NCI-H446 (cell line): ENCODE measurements at places on chromosomes 11 and 22.

DNA sequence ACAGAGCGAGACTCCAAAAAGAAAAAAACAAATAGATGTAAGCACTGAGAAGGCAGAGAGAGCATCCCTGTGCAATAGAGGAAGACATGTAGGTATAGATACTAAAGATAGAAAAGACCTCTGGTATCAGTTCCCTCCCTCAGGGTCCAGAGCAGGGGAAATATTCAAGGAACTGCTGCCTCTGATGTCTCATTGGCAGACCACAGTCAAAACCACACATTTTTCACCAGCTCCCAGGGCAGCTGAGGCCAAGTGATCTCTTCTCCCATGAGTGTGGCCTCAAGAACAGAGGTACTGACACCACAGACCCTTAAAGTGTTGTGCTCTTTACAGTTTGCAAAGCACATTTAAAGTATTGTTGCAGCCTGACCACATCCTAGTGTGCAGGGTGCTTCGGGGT lies 288.5 kb downstream of the NTM start:
- no peak for DNase-seq

GRCh38 chr11:12079726-12080556 lies 30.4 kb upstream of the MICAL2 start:
- no peak for DNase-seq

GRCh38 chr11:118229274-118229847 lies 4.5 kb upstream of the JAML start:
- DNase-seq = no peak

- DNase-seq = no peak
Measured at GRCh38 chr22:22194931-22195264, 49.7 kb upstream of the VPREB1 start.

DNA sequence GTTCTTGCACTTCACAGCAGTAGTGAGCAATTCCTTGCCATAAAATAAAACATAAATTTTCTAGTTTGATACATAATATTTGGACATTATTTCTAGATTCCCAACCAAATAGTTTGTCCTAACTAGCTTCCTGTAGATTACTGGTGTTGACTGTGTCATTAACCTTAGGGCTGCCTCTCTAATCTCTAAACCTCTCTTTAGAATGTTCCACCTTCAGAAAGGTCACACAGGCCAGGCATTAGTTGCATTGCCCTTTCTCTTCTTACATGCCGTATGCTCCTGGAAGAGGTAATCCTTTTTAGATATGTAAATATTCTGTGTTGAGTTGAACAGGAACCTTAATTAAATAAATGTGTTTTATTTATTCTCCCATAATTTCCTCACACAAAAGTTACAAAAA lies 904.9 kb upstream of the CNTN5 start:
- DNase-seq = no peak

DNA sequence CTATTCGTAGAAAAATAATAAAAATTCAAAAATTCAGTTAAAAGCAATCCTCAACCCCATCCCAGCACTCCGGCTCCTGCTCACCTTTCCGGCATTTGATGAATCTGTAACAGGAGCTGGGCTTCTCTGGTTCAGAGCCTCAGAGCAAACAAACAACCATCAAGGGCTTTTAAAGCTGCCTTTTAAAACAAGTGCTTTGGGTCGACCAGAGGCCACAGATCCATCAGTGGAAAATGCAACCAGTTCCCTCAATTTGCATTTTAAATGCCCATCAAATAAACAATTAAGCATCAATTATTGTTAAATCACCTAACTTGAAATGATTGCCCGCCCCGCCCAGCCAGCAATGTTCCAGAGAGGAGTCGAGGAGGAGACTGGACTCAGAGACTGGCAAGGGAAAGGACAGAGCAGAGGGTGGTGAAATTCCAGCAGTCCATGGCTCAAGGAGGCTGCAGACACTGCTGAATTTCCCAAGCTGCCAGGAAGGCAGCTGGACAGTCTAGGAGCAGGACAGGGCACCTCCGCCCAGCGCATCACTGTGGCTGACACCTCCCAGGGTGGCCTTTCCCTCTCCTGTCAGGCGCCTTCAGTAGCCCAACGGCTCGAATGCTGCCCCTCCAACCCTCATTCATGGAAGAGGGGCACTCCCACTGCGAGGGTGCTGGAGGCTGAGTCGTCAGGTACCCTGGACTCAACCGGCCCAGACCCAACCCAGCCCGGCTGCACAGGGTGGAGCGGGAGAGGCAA lies 7.5 kb downstream of the FXYD6 start:
- DNase-seq = no peak

GRCh38 chr11:6201481-6201880 lies 2.5 kb downstream of the OR52W1 start:
- DNase-seq = no peak

GRCh38 chr11:34823639-34824038 lies 92.5 kb downstream of the APIP start:
- no peak for DNase-seq

- no peak for DNase-seq
Measured at GRCh38 chr11:65170058-65170534, at the start of gene SPDYC. TSS of gene SPDYC (plus strand) at chr11:65170233. CDS start at chr11:65171358, 1,125 bp downstream.

DNA sequence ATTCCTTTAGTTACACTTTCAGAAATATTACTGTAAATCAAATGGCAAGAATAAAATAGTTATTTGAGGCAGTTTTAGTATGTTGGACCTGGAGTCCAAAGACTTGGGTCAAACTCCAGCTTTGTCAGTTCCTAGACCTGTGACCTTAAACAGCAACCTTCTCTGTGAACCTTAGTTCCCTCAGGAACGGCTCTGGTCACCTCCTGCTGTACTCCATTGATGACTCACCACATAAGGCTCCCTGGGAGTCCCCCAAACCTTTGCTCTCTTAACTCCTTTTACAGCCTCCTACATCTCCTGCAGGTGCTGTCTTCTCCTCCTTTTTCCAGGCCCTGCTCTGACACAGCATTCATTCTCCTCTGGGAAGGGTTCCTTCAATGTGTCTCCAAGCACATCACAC lies 29.1 kb downstream of the LIMK2 start:
- DNase-seq = no peak

- no peak for DNase-seq
Measured at GRCh38 chr11:113907152-113907551, 2.6 kb downstream of the HTR3B start.

- DNase-seq = no peak
Measured at GRCh38 chr11:125132071-125132470, 20.6 kb upstream of the TMEM218 start.
